ENCODE measurements at places on chromosomes 7 and 10.

GRCh38 chr10:69335063-69335587 lies 56.8 kb downstream of the HK1 start:
- DNase-seq = no peak

GRCh38 chr10:3265088-3265487 lies 92.5 kb upstream of the PITRM1 start:
- DNase-seq = no peak

- DNase-seq = no peak
Measured at GRCh38 chr7:15838265-15838664, 151.8 kb upstream of the MEOX2 start.

DNA sequence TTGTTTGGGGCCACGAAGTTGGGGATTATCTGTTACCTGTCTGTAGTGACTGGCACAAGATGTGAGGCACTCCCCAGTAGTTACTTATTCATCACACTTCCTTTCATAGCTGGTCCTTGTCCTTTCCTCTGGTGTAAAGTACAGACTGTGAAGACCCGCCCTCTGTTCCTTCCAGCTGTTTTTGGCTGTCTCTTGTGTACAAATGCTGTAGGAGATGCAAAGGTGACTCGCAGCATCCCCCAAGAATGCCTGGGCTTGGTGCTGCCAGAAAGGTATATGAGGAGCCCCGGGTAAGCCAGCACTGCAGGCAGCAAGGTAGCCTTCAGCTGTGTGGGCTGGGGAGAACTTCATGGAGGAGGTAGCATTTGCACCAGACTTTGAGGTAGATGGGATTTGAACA lies 236.6 kb downstream of the EBF3 start:
- DNase-seq = no peak

GRCh38 chr10:17454161-17455014 lies at the start of gene ST8SIA6:
ST8SIA6 (minus strand) TSS chr10:17454595; CDS start chr10:17454255, 340 bp downstream.
- peak; percentile 54 for DNase-seq

GRCh38 chr10:3825862-3826351 lies 40.9 kb upstream of the KLF6 start:
- DNase-seq = no peak

- DNase-seq = no peak
Measured at GRCh38 chr7:1900847-1901246, 230.8 kb downstream of the ELFN1 start.

DNA sequence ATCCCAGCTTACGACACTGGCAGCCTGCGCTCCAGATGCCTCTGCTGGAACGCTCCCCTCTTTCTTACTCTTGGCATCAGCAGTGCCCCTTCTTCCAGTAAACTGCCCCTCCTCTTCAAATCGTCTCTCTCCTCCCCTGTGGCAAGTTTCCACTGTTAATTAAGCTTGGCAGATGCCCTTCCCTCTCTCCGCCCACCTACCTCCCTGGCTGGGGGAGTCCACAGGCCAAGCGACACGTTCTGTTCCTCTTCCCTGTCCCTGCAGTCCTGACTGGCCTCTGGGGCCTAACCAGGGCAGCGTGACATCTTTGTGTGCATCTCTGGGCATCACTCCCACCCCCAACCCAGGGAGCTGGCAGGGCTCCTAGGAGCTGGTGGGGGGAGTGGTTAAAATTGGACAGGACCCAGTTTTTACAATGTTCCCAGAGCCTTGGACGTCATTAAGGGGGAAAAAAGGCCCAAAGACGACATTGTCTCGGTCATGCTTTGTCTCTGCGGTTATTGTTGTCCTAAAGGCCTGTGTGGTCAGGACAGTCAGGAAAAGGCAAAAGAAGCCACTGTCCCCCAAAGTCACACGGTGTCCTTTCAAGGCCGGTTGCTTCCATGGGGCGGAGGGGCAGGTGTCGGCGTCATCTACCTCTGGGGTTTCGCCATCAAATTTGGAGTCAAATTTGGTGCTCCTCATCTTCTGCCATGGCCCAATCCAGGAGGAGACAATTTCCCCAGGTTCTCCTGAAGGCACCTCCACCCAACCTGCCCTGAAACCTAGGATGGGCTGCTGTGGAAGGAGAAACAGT lies 54.2 kb downstream of the DLG5 start:
- peak; percentile 79 for DNase-seq

DNA sequence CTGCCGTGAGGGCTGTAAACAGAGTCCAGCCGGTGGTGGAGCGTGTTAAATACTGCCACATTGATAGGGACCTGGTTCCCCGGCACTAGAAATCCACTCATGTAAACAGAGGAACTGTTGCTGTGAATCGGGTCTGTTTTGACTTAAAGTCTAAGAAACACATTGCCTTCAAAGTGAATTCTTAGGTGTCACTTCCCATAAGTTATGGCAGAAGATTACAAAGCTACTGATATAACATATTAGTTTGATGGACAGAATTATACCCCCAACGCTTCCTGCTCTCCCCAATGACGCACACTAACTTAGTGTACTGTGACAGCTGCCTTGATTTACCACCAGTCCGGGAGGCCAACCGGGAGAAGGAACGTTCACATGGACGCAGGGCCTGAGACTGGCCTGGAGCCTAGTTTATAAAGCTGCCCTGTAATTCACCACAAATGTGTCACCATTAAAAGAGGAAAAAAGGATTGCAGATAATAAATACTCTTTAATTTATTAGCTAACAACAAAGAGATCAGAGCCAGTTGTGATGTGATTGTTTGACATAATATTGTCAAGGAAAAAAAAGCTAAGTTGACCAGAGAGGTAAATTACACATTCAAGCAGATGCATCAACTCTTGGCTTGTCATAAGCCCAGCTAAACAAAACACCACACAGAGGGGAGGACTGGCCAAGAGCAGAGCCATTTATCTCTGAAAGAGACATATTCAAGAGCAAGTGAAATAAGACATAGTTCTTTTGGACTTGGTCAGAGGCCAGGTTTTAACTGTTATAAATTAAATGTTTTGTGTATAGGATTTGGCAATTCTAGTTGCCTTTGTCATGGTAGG lies 820.6 kb downstream of the LRMDA start:
- peak; percentile 38 for DNase-seq

- no peak for DNase-seq
Measured at GRCh38 chr10:84296091-84296981, 32.1 kb upstream of the CCSER2 start.

DNA sequence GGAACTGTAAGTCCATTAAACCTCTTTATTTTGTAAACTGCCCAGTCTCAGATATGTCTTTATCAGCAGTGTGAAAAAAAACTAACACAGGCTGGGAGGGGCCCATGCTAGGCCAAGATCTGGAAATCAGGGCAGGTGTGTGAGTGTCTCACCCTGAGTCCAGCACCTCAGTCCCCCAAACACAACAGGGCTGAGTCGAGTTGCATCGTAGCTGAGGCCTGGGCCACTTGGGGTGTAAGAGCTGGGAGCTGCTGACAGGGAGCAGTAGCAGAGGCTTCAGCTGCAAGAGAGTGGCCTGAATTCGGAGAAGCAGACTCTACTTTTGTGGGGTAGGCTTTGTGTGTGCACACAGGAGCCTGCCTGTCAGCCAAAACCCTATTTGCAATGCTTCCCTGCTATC lies 553.1 kb downstream of the PTPRN2 start:
- no peak for DNase-seq

DNA sequence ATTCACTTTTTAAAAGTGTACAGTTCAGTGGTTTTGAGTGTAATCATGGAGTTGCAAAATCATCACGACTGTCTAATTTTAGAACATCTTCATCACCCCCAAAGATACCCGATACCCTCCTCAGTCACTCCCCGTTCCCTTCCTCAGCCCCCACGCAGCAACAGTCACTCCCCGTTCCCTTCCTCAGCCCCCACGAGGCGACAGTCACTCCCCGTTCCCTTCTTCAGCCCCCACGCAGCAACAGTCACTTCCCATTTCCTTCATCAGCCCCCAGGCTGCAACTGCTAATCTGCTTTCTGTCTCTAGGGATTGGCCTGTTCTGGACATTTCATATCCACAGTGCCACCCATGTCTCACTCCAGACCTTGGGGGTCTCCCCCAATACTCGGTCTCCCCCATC lies 161.6 kb upstream of the PPP2R2D start:
- DNase-seq = no peak

- no peak for DNase-seq
Measured at GRCh38 chr7:116618338-116619128, 53.5 kb upstream of the MET start.

GRCh38 chr10:95279042-95279820 lies 11.6 kb downstream of the PDLIM1 start:
- DNase-seq = no peak

GRCh38 chr7:148856578-148856881 lies 27.6 kb downstream of the EZH2 start:
- no peak for DNase-seq

DNA sequence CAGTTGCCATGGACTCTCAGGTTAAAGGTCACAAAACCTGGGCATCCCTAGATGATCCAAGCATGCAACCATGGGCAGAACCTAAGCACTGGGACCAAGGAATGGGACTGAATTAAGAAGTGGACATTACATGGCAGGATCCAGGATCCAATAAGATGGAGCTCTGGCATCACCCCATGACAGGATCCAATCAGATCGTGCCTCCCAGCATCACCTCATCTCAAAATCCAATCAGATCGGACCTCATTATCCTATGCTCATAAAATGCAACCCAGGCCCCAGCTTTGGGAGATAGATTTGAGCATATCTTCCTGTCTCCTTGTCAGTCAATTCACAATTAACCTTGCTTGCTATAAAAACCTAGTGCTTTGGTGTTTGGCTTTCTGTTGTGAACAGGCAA lies 616.1 kb downstream of the PARD3 start:
- DNase-seq = no peak

- DNase-seq = no peak
Measured at GRCh38 chr10:13511409-13511808, 17.4 kb downstream of the BEND7 start.

DNA sequence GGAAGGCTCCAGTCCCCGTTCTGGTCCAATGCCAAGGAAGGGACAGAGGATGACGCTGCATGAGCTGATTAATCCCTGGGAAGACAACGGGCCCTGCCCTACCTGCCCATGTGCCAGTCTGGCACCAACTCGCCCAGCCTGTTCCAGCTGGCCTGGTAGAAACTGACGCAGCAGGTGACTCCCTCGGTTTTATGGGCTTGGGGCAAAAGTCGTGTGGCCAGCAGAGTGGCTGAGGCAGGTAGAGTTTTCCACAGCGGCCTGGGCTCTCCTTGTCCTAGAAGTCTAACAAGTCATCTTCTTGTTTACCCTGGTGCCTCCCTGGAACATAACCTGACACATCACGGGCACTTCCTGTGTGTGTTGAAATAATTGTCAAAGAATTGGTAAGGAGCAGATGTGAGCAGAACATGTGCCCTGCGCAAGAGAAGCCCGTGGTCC lies 20.4 kb upstream of the LMTK2 start:
- peak; percentile 92 for DNase-seq

GRCh38 chr7:77456696-77457095 lies 40.5 kb upstream of the GSAP start:
- no peak for DNase-seq

DNA sequence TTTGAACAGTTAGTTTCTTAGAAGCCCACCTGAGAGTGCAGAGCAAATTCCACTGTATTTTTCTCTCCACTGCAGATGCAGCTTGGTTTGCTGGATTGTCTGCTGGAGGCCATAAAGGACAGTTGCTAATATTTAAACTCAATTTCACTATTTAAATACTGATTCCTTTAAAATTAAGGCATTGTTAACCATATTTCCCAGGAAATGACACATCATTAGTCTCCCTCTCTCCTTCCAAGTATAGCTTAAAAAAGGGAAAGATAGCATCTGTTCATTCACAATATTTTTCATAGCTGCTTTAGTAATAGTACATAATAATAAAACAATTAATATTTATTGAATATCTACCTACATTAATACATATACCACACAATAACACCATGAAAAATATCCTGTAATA lies 252.9 kb downstream of the HGF start:
- DNase-seq = no peak

GRCh38 chr10:132199268-132199853 lies 12.6 kb downstream of the DPYSL4 start:
- no peak for DNase-seq

- DNase-seq = no peak
Measured at GRCh38 chr10:15462253-15462897, 91.3 kb upstream of the FAM171A1 start.

DNA sequence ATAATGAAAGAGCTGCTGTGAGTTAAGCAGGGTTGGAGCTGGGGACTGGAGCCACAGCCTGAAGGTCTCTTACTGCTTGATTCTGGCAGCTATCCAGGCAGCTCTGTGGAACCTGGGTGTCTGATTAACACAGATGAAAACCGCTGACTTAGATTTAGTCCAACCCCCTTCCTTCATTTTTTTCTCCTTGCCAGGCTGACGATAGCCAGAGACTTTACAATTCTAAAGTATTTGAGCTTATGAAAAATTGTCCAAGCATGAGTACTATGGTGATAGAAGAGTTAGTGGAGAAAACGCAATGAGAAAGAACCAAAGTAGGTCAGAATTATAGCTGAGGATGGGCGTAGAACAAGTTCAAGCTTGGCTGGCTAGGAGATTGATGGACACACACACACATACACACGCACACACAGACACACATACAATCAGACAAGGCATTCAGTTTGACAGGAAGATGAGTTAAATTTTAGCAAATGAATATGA lies 13.5 kb upstream of the GPR85 start:
- peak; percentile 46 for DNase-seq

DNA sequence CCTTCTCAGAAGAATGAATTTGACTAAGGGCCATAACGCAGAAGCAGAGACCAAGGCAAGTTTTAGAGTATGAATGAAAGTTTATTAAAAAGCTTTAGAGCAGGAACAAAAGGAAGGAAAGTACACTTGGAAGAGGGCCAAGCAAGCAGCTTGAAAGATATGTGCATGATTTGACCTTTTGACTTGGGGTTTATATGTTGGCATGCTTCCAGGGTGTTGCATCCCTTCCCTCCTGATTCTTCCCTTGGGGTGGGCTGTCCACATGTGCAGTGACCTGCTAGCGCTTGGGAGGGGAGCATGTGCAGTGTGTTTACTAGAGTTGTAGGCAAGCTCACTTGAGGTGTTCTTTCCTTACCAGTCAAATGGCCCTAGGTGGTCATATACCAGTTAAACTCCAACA lies 37.9 kb upstream of the LRRN3 start:
- no peak for DNase-seq

DNA sequence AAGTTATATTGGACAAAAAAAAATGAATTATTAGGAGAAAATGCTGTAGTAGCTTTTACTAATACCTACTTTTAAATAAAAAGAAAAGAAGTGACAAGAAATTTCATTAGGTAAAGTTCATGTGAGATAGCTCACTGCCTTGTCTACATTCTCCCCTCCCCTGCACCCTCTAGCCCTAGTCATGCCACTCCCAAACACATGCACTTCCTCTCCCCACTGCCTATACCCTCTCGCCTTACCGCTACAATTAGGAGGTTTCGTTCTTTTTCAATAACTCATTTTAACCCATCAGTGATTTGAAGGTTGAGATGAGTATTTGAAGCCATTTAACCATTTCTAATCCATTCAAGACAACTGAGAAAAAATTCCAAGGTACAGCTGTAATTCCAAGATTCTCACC lies 75.3 kb downstream of the HIBADH start:
- DNase-seq = no peak

GRCh38 chr7:35424869-35425495 lies 171.1 kb upstream of the TBX20 start:
- peak; percentile 13 for DNase-seq

DNA sequence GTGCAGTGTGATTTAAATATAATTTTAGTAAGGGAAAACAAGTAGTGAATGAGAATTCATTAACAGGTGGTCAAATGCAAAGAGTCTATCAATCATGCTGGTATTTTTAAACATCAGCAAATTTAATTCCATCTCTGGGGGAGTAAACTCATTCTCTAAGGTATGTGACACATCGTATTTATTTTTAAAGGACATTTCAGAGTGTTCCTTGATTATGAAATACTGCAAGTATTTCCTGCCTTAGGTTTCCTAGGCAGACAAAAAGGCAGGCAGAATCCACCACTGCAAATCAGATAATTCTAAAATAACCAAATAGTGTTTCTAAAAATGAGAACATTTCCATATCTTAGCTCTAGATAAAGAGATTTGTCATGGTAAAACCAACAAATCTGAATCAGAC lies 193.8 kb downstream of the LRRTM3 start:
- DNase-seq = no peak

Data from prostate gland (tissue), 2 donors.